ENCODE measurements at places on chromosomes 4 and X.
A peak's percentile ranks its signal among the peaks of the same experiment; 100 is the strongest.

DNA sequence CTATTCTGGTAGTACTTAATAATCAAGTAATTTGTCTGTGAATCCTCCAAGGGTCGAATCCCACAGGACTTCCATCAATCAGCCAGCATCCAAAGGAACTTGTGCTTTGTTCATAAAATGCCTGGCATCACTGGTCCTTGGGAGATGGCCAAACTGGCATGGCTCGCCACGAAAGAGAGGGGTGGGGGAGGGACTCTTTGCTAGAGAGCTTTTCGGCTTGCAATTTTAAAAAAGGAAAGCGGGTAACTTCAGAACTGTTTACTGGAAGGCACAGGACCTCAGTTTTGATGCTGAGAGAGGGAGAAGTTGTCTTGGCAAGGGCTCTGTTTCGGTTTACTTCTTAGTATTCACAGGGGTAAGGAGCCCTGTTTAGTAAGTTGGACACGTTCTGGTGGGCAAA lies 79.4 kb upstream of the FHL1 start:
- peak; percentile 76 for DNase-seq

- DNase-seq = no peak
Measured at GRCh38 chr4:100894339-100894870, 376.6 kb upstream of the EMCN start.

GRCh38 chr4:40719008-40719623 lies 30.6 kb upstream of the NSUN7 start:
- DNase-seq = peak; percentile 56

DNA sequence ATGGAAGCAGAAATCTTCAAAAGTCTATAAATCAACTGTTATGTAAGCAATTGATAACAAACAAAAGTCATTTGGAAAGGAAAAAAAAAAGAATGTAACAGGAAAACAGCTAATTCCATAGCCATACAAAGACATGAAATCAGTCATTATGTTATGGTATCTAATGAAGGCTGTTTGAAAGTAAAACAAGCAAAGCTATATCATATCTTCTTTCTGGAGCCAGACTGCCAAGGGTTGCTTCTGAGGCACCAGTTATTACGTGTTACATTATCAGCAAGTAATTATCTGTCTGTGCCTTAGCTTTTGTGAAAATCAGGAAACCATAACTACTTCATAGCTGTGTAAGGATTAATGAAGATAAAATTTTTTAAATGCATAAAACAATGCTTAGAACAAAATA lies 480.2 kb downstream of the FAT4 start:
- DNase-seq = no peak

GRCh38 chr4:67697860-67698687 lies 2.9 kb downstream of the UBA6 start:
- no peak for DNase-seq

DNA sequence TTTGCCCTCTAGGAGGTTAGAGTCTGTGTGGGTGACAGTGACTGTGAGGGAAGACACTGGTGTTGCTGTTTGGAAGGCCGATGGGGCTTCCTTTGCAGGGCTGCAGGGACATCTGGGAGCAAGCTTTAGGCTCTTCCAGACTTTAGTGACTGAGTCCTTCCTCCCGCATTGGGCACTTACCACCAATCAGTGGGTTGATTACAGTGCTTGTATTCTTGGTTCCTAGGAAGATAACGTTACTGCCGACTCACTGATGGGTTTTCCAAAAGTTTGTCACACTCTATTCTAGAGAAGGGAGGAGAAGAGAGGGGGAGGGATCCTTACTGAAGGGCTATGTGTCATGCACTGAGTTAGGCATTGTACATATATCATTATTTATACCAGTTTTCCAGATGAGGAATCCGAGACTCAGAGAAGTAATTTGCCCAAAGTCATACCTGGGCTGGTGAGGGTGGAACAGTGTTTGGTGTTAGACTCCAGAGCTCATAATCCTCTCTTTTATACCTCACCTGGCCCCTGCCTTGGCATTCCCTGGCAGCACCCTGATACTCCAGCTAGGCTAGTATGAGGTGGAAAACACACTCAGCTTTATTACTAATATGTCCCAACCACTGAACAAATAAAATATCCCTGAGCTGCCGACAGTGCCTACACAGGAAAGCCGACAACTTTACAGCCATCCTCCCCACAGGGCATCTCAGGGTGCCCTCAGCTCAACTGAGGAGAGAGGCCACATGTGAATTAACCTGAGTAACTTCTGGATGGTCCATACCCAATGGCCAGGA lies 3.8 kb downstream of the CHST7 start:
- no peak for DNase-seq

- DNase-seq = no peak
Measured at GRCh38 chrX:21863241-21863640, 7.5 kb downstream of the YY2 start.

GRCh38 chr4:82388405-82388804 lies 14.6 kb upstream of the HNRNPD start:
- DNase-seq = no peak

DNA sequence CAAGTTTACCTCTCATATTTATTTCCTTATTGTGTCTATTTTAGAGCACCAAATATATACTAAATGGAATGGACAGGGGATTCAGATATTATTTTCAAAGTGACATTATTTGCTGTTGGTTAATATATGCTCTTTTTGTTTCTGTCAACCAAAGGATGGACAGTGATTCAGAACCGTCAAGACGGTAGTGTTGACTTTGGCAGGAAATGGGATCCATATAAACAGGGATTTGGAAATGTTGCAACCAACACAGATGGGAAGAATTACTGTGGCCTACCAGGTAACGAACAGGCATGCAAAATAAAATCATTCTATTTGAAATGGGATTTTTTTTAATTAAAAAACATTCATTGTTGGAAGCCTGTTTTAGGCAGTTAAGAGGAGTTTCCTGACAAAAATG lies 6.2 kb downstream of the FGB start:
- DNase-seq = no peak
